ENCODE measurements at places on chromosomes 3 and 15. TPM values are rescaled to one million over a fixed set of nuclear protein-coding genes. Genes with fewer than 3 reads are reported as not detected.

The NANOGP8 gene
- not detected for total RNA-seq

The LAMB2 gene
- not detected for total RNA-seq

The PRR20G gene
- not detected for total RNA-seq

The GPR27 gene
- 1.3 TPM for total RNA-seq

The CAPN3 gene
- total RNA-seq = 2.2 TPM

The PLXNB1 gene
- total RNA-seq = 3.2 TPM

The HRG gene
- not detected for total RNA-seq

The POPDC2 gene
- total RNA-seq = 2.1 TPM

The PLAAT1 gene
- total RNA-seq = not detected

The C3orf85 gene
- total RNA-seq = not detected

The MUC20 gene
- 0.73 TPM for total RNA-seq

The ZNF774 gene
- total RNA-seq = 1.1 TPM

The DZIP1L gene
- total RNA-seq = not detected

The NME9 gene
- 0.90 TPM for total RNA-seq

The C3orf70 gene
- not detected for total RNA-seq

The GSK3B gene
- total RNA-seq = 27.1 TPM

The CELF6 gene
- total RNA-seq = 0.19 TPM

The TNFAIP8L3 gene
- 0.19 TPM for total RNA-seq

The DISP2 gene
- total RNA-seq = 0.05 TPM

The TBCCD1 gene
- total RNA-seq = 10.6 TPM

The PLSCR5 gene
- total RNA-seq = not detected

The DAZL gene
- not detected for total RNA-seq

The ANKRD63 gene
- not detected for total RNA-seq
